ENCODE measurements at places on chromosomes 3 and 15.

DNA sequence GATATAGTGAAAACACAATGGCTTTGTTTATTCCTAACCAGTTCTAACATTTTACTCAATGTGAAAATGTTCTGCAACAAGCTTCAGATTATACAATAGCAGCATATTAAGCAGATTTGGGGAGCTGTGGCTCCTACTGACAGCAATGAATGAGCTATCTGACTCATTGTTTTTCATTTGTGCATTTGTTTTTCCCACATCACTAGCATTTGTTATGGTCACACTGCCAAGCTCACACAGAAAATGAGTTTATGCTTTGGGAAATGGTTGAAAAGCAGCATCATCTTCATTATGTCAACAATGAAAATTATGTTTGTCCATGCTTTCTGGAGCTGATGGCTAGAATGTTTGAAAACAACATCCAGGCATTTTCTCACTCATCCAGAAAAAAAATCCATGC is 53.5 kb downstream of the ZPLD1 start:
- DNase-seq = no peak

- DNase-seq = no peak
Measured at GRCh38 chr3:150286390-150287147, 121.5 kb upstream of the TSC22D2 start.

DNA sequence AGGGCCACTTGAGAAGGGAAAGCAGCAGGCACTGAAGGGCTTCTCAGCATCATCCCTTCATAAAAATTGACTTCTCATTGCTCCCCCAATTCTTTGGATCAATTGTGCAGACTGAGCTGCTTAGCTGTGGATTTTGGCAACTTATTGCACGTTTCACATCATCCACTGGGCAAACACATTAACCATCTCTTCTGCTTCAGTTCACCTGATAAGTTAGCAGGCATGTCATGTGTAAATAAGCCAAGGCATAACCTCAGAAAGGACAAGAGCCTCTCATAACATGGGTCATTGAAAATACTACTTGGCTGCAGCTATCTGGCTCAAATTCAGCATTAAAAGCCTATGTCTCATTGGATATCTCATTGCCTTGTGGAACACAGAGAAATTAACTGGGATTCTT is 366.5 kb downstream of the LRRC3B start:
- DNase-seq = no peak

DNA sequence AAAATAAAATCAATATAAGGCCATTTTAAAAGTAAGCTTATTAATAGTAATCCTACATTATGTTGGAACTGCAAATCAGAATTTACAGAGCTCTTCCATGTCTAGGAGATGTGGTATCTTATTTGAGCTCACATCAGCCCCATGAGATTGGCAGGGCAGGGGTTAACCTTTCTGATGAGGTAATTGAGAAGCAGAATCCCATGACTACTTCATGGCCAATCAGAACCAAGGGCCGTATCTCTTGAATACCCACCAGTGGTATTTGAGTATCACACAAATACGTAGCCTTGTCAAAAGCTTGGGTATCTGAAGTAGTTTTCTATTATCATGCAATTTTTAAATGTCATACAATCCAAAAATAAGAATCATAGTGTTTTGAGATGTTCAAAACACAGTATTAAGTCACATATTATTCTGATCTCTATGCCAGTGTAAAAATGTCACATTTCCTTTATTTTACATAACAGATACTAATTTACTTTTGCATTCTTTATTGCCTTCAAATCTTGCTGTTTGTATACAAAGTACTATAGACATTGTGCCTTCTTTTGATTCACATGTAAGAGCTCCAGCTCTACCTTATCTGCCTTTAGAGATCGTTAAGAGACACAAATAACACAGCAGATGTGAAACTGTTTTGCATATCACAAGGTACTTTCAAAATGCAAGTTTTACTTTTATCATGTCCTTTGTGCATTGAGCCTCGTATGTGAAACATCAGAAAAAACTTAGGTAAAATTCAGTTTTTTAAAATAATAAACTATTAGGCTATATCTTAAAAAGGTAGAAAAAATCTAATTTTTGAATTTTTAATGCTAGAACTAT is 251.7 kb upstream of the GOLGA6L4 start:
- DNase-seq = no peak
